ENCODE measurements at places on chromosomes 3 and 15.

DNA sequence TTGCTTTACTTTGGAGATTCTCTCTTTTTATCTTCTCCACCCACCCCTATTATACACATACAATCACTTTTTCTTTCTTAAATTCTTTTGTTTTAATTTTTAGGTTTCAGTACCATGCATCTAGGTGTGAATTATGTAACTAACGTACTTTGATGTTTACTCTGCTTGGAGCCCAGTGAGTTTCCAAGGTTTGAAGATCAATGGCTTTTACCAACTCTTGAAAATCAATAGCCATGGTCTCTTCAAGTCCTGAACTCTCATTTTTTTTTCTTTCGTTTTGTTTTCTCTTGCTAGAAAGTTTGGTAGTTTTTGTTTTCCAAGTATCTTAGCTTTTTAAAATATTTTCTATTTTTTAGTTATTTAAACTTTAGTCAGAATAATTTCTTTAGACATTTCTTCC is 417.2 kb downstream of the ZBBX start:
- DNase-seq, result no peak

DNA sequence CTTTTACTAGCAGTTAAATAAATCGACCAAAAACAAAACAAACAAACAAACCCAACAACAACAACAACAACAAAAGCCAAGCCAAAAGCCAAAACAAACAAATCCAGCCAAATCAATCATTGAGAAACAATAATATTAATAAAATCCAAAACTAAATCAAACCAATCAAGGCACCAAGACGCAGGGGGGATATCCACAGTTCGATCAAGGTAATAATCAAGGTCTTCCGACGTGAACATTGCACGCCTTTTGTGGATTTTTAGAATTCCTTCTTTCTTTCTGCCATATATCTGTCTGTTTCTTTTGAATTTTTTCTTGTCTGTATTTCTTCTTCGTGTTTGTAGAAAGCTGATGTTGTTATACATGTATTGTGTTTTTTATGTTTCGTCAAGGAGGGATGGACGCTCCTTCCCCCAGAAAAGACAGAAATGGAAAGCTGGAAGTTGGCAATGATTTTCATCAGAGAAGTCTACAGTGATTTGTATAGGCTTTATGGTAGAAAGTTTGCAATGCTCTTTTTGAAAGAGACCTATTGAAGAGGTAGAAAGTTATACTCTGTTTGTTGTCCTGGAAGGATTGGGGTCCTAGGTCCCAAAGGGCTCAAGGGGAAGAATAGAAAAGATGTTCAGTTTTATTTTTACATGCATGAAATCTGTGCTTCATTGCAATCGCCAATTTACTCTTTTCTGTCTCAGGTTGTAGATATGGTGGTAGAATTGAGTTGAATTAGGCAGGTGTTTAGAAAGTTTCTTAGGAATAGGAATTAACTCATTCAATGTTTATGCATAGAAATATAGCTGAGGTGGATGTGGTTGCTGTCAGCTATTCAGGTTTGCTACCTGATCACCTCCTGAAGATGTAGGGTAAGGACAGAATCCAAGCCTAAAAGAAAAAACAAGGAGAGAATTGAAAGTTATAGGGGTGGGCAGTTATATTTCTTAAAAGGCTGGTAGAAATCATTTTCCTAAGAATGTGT is 1.2 kb downstream of the ARPP21 start:
- no peak for DNase-seq

DNA sequence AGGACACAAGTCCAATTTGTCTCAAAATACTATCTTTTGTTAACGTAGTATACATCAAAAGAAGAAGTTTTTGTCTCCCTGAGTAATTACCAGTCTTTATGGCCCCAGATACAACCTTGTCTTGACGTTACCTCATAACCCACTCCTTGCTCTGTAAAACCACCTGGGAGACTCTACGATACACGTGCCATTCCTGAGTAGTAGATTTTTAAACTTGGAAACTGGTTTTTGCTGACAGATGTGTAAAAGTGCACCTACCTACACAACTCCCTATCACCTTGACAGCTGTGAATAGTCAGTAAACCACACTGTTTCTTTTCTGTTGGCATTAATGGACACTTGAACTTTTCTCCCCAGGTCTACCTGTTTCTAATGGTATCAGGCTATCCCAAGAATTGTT is 51.7 kb upstream of the RARB start:
- DNase-seq, result no peak

- DNase-seq, result no peak
Observed at GRCh38 chr3:14143271-14144225, 18.7 kb downstream of the TMEM43 start.

DNA sequence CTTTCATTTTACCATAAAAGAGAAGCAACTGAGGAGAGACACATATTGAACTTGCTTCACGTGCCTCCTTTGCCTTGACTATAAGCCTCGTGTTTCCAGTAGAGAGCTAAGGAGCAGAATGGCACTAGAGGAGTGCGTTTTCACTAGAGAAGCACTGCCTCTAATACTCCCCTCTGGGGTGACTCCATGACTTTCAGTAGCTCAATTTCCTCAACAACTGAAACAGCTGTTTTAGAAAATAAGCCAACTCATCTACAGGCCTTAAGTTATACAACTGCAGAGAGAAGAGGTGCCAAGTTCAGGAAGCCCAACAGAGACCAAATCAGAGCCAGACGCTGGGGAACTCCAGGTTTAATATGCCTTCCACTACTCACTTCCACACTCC is 1.9 kb downstream of the UBP1 start:
- no peak for DNase-seq

DNA sequence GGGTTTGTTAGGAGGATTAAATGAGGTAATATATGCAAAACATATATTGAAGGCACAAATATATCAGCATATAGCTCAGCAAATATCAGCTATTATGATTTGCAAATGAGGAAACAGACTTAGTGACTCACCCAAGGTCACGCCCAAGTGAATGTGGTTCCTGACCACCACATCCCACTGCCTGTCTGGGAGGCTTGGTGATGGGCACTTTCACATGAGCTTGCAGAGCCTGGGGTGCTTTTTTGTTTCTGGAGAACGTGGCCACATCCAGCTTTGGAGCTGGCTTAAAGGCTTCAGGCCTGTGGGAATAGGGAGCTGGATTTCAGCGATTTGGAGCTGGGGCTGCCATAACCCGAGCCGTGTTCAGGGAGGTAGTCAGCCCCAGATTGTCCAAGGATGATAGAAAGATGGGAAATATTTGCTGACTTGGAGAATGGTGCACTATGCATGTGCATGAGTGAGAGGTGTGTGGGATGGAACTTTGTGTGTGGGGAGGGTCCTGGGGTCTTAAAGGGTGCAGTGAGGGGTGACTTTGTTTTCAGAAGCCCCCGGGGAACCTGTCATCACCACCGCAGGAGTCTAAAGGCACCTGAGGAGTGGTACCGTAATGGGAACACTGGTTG is 12.0 kb upstream of the FGD5 start:
- no peak for DNase-seq

- DNase-seq, result no peak
Observed at GRCh38 chr15:83930392-83931212, 276.7 kb downstream of the ADAMTSL3 start.

DNA sequence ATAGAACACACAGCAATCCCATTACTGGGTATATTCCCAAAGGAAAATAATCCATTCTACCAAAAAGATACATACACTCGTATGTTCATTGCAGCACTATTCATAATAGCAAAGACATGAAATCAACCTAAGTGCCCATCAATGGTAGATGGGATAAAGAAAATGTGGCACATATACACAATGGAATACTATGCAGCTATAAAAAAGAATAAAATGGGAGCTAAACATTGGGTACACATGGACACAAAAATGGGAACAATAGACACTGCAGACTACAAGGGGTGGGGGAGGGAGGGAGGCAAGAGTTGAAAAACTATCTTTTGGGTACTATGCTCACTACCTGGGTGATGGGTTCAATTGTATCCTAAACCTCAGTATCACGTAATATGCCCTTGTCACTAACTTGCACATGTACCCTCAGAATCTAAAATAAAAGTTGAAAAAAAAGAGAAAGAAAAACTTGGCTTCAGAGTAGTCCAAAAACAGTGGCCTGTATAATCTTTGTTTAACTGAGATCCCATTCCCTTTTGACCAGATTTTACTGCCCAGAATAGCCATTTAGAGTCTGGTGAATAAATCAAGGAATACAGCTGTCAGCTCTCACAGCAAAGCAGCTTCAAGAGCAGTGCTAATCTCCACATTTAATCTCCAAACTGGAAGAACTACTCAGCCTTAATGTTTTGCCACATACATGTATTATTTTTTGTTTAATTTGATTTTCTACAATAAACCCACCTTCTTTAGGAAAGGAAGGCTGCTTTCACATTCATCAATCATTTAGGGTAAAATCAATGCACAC is 54.5 kb upstream of the XRN1 start:
- DNase-seq, result no peak

GRCh38 chr3:193530231-193531165 is 24.2 kb downstream of the ATP13A4 start:
- no peak for DNase-seq

GRCh38 chr3:134419214-134419959 is 45.1 kb upstream of the AMOTL2 start:
- no peak for DNase-seq

DNA sequence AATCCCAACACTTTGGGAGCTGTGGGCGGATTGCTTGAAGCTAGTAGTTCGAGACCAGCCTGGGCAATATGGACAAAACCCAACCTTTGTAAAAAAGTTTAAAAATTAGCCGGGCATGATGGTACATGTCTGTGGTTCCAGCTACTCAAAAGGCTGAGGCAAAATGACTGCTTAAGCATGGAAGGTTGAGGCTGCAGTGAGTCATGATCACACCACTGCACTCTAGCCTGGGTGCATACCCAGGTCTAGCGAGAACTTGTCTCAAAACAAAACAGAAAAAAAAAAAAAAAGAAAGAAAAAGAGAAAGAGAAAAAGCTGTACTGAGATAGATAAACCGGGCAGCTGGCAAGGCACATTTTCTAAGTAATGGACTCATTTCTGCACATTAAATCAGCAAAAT is 10.6 kb downstream of the ARPP19 start:
- DNase-seq, result no peak

- no peak for DNase-seq
Observed at GRCh38 chr15:82789491-82789890, 16.4 kb downstream of the FSD2 start.

- DNase-seq, result no peak
Observed at GRCh38 chr3:48983096-48983495, 6.9 kb upstream of the P4HTM start.

DNA sequence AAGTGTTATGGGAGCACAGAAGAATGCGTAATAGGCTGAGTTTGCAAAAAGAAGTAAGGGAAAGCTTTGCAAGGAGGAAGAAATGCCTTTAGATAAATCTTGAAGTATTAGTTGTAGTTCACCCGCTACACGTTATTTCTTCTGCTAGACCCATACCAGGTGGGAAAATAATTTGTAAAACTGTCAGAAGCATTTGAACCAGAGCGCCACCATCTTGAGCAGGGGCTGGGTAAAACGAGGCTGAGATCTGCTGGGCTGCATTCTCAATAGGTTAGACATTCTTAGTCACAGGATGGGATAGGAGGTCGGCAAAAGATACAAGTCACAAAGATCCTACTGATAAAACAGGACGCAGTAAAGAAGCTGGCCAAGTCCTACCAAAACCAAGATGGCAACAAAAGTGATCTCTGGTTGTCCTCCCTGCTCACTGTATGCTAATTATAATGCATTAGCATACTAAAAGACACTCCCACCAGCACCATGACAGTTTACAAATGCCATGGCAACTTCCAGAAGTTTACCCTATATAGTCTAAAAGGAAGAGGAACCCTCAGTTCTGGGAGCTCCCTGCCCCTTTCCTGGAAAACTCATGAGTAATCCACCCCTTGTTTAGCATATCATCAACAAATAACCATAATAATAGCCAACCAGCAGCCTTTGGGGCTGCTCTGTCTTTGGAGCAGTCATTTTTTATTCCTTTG is 50.0 kb upstream of the ZNF280D start:
- DNase-seq, result no peak

- DNase-seq, result no peak
Observed at GRCh38 chr3:156360963-156361362, 194.0 kb downstream of the SSR3 start.

DNA sequence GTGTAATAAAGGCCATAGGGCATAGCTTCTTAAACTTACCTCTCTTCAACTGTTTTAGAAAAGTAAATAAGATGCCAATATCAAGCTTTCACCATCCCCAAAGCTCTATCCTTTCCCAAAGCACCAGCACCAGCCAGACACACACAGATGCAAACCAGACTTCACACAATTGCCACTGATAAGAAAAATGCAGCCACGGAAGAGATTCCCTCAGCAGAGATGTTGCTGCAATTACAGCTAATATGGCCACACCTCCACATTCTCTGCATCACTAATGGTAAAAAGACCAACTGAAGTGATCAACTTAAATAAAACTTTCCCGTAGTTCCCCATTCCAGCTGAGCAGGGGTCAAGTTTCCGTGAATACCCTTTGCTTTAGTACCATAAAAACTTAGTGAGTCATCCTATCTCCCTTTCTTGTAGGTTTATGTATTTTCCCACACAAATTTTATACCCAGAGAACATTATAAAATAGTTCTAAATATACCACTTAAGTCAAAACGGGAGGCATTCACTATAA is 64.4 kb downstream of the SLC9A9 start:
- DNase-seq, result no peak

DNA sequence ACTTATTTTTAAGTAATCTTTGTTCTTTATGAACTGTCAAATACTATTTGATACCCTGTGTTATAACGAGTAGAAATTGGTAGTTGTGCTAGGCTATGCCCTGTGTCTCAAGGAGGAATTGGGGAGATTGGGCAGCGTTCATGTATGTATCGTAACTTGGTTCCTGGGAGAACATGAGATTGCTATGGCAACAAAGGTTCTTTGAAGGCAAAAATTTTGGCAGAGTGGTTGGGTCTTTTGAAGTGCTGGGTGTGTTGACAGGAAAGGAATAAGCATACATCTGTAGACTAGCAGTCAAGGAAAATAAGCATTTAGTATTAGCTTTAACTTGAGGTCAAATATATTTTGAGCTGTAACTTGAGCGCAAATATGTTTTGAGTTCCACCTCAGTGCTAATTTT is 45.3 kb downstream of the TCF12 start:
- no peak for DNase-seq

- DNase-seq, result peak; percentile 56
Observed at GRCh38 chr3:94525043-94525442, 462.2 kb downstream of the NSUN3 start.

DNA sequence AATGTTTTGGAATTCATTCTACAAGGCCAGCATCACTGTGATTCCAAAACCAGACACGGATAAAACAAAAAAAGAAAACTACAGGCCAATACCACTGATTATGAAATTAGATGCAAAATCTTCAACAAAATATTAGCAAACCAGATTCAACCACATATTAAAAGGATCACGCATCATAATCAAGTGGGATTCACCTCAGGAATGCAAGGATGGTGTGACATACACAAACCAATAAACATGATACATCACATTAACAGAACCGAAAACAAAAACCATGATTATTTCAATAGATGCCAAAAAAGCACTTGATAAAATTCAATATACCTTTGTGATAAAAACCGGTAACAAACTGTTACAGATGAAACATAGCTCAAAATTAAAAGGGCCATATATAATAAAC is 48.9 kb downstream of the DLG1 start:
- no peak for DNase-seq

Data from ovary (tissue), 10 donors.